GM19239 (cell line): ENCODE measurements at places on chromosomes 5 and 9.

- no peak for DNase-seq
Measured at GRCh38 chr5:110329955-110330525, 396.4 kb downstream of the TMEM232 start.

GRCh38 chr9:136234597-136234996 is 11.0 kb downstream of the QSOX2 start:
- DNase-seq = no peak

GRCh38 chr9:1536522-1537170 is 478.5 kb upstream of the SMARCA2 start:
- DNase-seq = no peak

- no peak for DNase-seq
Measured at GRCh38 chr9:128042043-128042442, 25.1 kb downstream of the NAIF1 start.

- no peak for DNase-seq
Measured at GRCh38 chr9:117343427-117343826, 71.4 kb downstream of the ASTN2 start.

DNA sequence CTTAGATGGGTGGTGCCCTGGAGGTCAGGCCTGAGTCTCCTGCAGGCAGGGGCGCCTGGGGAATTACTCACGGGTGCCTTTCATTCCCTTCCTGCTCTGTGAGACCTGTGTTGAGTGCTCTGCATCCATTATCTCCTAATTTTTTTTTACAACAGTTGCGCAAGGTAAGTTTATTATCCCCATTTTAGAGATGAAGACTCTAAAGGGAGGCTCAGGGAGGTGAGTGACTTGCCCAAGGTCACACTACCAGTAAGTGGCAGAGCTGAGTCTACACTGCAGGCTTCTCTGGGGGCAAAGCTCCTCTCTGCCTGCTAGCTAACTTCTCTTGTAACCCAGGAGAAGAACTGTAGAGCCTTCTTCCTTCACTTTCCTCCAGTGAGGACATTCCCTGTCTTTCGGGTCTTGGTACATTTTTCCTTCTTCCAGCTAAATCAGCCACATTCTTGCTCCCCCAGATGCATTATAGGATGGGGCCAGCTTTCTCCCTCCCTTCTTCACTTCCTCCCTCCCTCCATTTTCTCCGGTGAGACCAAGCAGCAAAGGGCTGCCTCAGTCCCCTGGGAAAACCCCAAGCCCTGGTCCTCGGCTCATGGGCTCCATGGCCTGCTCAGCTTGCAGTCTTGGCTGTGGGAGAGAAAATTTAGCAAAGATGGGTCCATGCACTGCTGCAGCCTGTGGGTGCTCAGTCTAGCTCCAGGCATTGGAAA is 1.8 kb downstream of the PRR7 start:
- DNase-seq = no peak

GRCh38 chr5:106088462-106088861 is 1582.3 kb downstream of the EFNA5 start:
- DNase-seq = no peak

DNA sequence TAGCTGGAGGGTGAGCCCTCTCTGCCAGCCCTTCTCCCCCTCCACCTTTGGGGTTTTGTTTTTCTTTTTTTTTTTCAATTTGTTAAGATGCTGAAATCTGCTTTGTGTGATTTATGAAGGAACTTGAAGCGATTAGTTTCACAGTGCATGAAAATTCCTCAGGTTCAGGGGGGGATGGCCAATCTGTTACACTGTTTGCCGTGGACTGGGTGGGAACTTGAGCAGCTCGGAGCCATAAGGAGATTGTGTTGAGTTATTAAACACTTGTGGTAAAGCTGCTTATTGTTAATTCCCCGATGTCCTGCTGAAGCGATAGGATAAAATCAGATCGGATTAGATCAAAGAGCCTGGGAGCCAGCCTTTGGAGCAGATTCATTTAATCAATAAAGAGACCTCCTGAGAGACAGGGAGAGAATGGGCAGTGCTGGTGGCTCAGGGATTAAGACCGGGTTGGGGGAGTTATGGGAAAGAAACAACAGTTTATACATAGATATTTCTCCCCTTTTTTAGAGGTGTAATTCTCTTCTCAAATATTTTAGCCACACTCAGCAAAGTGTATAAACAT is 105.8 kb upstream of the SPATA31D4 start:
- DNase-seq = no peak

DNA sequence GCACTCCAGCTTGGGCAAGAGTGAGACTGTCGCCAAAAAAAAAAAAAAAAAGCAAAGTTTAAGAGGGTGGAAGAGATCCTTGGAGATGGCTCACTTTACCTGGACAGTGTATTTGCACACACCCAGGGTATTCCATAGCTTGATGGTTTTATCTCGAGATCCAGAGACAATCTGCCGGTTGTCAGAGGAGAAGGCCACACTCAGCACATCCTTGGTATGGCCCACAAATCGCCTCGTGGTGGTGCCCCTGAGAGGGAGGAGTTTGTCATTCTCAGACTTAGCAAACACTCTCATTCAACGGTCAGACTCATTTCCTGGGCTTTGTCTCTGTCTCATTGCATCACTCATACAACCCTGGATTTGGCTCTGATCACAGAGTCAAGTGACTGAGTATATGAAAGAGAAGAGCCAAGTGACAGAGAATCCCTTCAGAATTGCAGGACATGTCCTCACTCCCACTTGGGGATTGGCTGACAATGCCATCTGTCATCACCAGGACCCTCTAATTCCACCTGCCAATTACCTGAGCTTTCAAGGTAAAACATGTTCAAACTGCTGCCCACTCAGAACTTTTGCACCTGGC is 2.2 kb downstream of the RACK1 start:
- DNase-seq = no peak

- no peak for DNase-seq
Measured at GRCh38 chr9:79221084-79221483, 350.7 kb upstream of the TLE4 start.

- DNase-seq = no peak
Measured at GRCh38 chr9:93598647-93599241, 22.4 kb downstream of the PHF2 start.

DNA sequence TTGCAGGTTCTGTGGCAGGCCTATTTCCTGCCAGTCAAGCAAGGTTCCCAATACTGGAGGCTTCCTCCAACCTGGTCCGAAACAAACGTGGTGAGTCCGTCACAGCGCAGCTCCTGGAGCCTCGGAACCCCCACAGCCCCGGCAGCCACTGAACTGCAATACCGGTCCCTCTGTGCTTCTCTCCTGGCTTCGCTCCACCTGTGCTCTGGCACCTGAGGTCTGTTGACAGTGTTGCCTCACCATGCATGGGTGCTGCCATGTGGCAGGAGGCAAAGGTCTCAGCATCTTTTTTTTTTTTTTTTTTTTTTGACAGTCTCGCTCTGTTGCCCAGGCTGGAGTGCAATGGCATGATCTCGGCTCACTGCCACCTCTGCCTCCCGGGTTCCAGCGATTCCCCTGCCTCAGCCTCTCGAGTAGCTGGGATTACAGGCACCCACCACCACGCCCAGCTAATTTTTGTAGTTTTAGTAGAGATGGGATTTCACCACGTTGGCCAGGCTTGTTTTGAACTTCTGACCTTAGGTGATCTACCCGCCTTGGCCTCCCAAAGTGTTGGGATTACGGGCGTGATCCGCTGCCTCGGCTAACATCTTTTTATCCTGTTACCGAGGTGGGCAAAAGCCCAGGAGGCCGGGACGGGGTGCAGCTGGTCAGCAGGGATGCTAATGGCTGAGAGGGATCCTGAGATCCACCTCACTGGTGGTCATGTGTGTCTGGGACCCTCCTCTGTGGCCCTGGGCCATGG is 57.1 kb upstream of the RNU6ATAC start:
- no peak for DNase-seq

- no peak for DNase-seq
Measured at GRCh38 chr9:72304538-72304937, 60.5 kb downstream of the ZFAND5 start.

DNA sequence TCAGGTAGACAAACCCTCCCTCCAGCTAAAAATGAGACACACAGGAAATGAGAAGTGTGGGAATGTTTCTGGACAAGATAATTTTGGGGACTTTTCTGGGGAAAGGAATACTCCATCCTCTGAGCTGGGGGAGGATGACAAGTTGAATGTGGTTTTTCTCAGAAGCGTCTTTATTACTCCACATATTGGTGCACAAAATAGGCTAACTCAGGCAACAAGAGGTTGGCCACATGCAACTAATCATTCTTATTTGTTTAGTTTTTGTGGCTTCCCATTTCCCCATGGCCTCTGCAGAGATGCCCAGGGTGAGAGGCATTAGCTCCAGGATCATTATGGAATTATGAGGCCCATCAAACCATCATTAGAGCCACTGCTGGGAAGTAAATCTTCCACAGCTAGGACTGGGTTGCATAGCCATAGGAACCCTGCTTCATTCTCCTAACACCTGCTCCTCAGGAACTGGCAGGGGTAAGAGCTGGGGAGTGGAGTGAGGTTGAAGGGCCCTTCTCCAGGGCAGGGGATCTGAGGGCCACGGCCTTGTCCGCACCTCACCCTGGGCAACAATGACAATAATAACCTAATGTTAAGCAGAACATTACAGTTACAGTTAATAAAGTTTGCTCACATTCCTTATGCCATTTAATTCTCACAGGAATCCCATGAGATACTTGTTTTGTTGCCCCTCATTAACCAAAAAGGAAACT is 9.3 kb upstream of the SIL1 start:
- no peak for DNase-seq

- no peak for DNase-seq
Measured at GRCh38 chr5:124701016-124701415, 45.4 kb downstream of the ZNF608 start.

GRCh38 chr9:93467462-93467861 is 14.1 kb upstream of the FAM120AOS start:
- no peak for DNase-seq

GRCh38 chr9:77435688-77436087 is 212.4 kb downstream of the GNA14 start:
- DNase-seq = no peak

- no peak for DNase-seq
Measured at GRCh38 chr5:115599502-115599901, 2.8 kb downstream of the TICAM2 start.

- DNase-seq = no peak
Measured at GRCh38 chr5:91976451-91976850, 593.3 kb upstream of the ARRDC3 start.

DNA sequence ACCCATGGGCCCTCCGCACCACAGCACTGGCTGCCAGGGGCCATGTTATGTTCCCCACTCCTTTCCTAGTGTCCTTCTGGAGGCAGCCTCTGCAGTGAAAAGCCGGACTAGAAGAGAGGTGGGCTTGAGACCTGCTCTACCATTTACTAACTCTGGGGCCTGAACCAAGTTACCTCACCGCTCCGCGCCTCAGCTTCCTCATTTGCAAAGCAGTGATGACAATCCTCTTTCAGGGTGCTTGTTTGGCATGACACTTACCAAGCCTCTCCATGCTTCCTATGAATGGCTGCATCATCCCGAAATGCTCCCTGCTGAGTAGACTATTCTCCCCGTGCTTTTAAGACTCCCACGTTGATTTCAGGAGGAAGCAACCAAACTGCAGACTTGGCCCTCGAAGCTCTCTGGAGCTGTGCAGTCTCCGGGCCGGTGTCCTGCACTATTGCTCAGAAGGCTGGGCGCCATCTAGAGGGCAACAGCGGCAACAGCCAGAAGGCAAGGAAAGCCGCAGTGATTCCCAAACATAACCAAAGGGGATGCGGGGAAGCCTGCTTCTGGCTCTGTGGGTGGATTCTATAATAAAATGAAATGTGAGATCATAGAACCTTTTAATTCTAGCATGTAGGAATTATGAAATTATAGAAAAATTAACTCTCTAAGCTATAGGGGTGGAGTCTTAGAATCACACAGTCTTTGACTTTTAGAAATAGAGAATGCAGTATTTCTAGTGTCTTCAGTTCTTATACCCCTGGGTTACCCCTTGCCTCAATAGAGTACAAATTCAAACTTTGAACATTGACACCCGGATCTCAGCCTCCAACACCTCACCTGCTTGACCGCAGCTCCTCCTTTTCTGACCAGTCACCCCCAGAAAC is 599.8 kb upstream of the BRINP1 start:
- peak; percentile 51 for DNase-seq
